ENCODE measurements at places on chromosomes 2 and 18.
A peak's percentile ranks its signal among the peaks of the same experiment; 100 is the strongest.

DNA sequence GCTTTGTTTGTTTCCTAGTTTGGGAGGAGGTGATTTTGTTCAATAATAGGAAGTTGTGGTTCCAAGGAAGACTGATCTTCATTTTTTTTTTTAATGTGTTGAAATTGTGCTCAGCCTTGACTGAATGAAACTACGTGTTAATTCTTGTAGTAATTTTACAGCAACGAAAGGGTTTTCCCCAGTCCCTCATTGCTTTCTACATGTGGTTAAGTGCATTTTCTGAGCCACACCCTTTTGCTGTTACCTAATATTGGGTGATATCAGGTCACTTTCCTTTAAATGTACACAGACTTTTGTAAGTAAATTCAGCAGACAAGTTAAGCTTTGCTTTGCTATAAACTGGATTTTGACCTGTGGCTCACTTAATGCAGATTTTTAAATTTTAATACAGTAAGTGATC lies 73.6 kb downstream of the OTX1 start:
- peak; percentile 24 for DNase-seq

DNA sequence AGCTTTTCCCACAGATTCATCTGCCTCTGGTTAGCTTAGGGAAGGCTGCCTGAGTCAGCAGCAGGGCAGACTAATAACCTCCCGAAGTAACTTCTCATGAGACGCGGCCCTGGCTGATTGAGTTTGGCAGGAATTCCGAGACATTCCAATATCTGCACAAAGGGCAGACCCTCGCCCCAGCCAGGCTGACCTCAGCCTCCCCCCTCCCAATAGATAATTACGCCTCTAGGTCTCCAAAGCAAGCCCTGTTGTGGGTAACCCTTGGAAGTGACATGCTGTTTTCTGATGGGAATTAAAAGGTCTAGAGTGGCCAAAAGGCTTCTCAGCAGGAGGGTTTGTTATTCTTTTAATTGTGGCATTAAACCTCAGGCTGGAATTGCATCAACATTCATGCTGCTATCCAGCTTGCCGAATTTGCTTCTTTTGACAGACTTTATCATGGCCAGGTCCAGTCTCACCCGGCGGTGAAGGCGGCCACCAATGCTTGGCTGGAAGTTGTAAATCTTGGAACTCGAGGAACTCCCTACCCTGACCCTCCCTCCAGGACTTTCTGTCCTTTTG lies 98.0 kb upstream of the SLC14A2 start:
- no peak for DNase-seq

DNA sequence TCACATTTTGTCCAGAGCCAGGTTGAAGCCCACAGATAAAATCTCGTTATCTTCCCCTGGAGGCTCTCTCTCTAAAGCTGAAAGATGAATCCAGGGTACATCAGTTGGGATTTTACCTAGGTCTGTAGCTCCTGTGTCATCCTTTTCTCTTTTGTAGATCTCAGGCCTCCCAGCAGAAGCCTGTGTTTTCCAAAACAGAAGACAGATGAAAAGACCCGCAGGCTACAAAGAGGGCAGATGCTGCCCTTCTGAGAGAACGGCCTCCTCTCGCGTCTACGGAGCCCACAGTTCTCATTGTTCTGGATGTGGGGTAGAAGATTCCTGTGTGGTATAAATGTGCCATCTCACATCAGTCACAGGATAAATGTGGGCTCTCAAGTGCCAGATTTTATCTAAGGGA lies 139.5 kb downstream of the SUCLG1 start:
- no peak for DNase-seq

- no peak for DNase-seq
Measured at GRCh38 chr2:78498125-78498524, 527.4 kb upstream of the REG3G start.

GRCh38 chr2:85920810-85921545 lies 32.2 kb upstream of the ST3GAL5 start:
- DNase-seq, result no peak

GRCh38 chr2:98713332-98714015 lies 17.5 kb downstream of the MGAT4A start:
- DNase-seq, result no peak

- no peak for DNase-seq
Measured at GRCh38 chr2:189002079-189002478, 27.9 kb downstream of the COL3A1 start.

- no peak for DNase-seq
Measured at GRCh38 chr2:579961-580360, 97.2 kb downstream of the TMEM18 start.

DNA sequence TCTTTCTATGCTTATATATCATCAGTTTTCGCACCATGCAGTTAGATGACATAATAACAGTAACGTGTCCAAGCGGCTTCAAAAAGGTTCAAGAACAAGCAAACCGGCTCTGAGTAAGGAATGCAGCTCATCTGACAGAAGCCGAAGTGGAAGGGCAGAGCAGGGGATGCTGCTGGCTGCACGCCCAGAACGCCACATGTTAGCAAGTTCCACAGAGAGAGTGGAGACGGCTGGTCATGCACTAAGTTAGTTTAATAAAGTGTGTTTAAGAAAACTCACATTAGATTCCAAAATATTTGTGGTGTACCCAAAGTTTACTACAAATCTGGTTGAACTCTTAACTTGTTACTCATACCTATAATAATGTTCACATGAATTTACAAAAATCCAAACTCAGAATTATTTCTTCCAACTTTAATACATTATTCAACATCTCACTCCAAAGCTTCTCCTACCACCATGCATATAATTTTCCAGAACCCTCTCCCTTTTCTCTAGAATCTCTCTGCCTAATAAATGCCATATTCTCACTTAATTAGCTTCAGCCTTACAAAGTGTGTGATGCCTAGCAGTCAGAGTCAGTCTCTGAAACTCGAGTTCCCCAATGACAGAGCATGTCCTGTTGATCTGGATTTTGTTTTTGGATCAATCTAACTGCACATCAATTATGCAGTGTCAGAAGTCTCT lies 170.0 kb downstream of the DNAH7 start:
- peak; percentile 2 for DNase-seq

GRCh38 chr18:24536326-24536725 lies 75.9 kb downstream of the HRH4 start:
- DNase-seq, result no peak

DNA sequence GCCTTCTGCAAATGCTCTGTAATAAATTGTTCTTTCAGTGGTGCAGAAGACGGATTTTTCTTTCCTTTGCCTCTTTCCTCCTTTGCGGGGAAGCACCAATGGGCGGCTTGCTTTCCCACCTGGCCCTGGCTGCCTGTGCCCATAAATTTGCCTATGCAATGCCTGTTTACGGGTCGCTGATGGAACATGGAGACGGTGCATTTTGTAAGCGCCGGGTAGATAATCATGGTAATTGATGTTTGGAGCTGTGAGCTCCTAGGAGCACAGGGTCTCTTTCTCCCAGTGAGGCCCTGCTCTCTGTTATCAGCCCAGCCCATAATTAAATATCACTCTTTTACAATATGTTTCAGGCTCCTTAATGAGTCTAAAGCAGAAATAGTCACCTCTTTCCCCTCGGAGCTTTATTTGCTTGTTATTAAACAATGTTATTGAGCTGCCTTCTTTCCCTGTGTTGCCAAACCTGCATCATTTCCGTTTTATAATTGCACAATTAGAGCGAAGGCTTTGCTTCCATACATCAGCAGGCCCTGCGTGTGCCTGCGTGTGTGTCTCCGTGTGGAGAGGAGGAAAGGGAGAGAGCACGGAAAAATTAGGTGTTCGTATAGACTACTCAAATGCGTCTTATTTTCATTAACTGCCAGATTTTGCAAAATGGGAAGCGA lies 437.4 kb upstream of the POU3F3 start:
- no peak for DNase-seq

DNA sequence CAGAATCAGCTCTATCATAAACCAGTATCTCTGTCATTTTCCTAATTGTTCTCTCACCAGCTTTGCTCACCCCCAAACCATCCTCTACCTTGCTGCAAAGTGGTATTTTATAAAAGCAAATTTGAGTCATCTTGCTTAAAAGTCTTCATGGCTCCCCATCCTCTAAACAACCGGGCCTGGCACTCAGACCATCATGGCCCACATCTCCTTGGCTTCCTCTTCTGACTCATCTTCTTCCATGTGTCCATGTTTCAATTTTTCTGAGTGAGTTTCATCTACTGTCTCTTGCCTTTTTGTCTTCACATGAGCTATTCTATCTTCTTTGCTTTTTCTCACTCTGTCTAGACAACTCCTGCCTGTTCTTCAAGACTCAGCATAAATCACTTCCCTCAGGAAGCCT lies 58.6 kb downstream of the LHCGR start:
- no peak for DNase-seq

DNA sequence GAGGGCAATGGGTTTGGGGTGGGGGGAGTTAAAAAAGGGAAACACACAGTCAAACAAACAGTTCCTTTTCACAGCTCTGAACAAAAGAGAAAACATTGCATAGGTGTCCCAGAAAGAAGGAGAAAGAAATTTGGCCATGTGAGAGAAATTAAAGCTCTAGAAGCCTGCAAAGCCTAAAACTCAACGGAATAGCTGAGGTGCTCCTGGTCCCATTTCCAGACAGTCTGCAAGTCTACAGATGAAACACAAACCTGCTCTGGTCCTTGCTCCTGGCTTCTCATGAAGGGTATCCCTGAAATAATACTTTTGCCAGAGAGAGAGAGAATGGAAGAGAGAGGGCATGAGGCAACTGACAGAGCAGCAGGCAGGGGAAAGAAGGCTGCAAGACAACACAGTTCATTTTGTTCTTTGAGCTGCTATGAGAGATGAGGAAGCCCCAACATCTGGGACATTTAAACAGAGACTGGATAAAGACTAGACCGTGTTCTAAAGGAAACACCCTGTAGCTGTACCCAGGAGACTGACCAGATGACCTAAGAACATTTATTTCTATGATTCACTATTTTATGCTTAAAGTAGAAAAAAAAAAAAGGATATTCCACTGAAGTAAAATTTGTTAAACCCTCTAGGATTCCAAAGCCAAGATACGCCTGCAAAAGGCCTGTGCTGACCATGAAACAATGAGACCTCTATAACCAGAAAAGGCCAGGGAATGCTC lies 57.3 kb upstream of the CYP26B1 start:
- no peak for DNase-seq

GRCh38 chr2:241126201-241126611 lies 23.1 kb downstream of the PASK start:
- DNase-seq, result no peak

GRCh38 chr18:37570336-37570930 lies 4.8 kb upstream of the CELF4 start:
- DNase-seq, result no peak

- DNase-seq, result no peak
Measured at GRCh38 chr2:143504397-143504796, 375.2 kb downstream of the ARHGAP15 start.

GRCh38 chr2:232260075-232260474 lies 118.5 kb upstream of the ALPP start:
- peak; percentile 35 for DNase-seq

GRCh38 chr18:47313901-47314300 lies 62.4 kb upstream of the SKOR2 start:
- no peak for DNase-seq

DNA sequence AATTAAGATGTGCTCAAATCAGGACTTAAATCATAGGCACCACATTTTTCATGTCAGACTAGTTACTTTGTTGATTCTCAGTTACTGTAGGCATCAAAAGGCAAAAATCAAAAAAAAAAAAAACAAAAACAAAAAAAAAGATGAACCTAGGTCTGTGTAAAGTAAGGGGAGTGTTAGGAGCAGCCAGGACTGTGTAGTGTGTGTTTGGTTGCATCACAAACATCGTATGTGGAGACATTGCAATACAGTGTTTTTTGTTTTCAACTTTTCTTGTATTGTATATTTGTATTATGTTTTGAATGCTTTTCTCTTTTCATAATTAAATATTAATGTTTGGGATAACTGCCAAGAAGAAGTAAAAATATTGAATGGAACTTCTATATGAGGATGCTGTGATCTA lies 82.1 kb downstream of the ACSL3 start:
- no peak for DNase-seq

DNA sequence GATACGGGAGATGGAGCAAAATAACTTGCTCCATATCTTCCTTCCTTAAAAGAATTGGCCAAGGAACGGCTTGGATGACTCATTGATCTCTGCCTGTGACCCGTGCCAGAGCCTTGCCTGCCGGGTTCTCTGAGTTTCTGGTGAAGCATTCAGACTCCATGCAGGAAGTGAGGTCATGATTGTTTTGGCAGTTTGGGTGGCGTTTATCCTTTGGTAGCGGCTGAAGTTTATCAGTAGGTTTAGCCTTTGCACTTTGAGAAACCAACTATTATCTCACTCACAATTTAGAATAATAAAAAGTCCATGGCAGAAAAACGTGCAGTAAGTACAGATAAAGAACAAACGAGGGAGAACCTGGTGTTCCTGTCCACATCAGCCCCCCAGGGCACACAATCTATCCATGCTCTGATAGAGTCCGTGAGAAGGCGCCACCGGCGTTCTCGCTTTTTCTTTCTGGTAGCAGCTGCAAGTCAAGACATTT lies 15.0 kb upstream of the CTAGE1 start:
- no peak for DNase-seq

- no peak for DNase-seq
Measured at GRCh38 chr2:31442376-31442775, 27.8 kb upstream of the XDH start.

DNA sequence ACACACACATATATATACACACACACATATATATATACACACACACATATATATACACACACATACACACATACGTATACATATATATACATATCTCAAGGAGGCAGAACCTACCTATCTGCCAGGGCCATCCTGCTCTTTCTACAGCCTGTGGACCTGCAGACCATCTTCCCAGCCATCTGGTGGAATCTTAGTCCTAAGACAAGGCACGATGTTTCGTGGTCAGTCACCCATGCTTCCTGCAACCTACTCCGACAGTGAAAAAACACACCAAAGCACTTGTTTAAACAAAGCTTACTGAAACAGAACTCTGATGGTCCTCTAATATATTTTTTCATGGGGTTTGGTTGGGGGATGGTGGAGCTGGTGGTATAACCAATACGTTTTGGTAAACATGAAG lies 164.2 kb upstream of the ZNF521 start:
- DNase-seq, result peak; percentile 28

DNA sequence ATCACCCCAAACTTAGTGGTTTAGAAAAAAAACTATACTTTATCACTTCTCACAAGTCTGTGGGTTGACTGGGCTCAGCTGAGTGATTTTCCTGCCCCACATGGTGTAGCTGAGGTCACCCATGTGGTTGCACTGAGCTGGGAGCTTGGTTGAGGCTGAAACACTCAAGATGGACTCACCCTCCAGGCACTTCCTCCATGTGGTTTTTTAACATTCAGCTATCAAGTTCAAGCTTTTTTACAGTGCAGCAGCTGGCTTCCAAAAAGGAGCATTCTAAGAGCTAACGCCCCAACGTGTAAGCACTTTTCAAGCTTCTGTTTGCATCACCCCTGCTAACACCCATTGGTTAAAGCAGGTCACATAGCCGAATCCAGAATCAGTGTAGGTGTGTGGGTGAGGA lies 105.9 kb upstream of the CREB1 start:
- DNase-seq, result peak; percentile 79

DNA sequence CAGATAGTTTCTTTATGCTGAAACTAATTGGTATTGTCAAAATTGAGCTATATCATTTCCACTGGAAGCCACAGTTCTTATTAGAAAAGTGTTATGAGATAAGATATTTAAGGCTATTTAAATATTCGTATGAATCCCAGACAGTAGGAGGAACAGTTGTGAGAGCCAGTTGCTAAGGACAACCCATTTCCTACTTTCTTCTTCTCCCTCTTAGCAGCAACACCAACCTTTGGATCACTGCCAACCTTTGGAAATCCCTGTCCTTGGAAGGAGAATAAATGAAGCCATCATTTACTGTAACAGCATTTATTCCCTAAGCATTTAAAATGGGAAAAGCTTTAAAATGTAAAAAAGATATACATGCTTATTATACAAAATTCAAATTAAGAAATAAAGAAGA lies 85.8 kb downstream of the PLCL1 start:
- DNase-seq, result no peak

- no peak for DNase-seq
Measured at GRCh38 chr2:26457251-26457666, 20.7 kb downstream of the OTOF start.

All from KBM-7 (cell line).